ENCODE measurements at places on chromosomes 5 and 9. TPM values are rescaled to one million over a fixed set of nuclear protein-coding genes. Genes with fewer than 3 reads are reported as not detected.

DNA sequence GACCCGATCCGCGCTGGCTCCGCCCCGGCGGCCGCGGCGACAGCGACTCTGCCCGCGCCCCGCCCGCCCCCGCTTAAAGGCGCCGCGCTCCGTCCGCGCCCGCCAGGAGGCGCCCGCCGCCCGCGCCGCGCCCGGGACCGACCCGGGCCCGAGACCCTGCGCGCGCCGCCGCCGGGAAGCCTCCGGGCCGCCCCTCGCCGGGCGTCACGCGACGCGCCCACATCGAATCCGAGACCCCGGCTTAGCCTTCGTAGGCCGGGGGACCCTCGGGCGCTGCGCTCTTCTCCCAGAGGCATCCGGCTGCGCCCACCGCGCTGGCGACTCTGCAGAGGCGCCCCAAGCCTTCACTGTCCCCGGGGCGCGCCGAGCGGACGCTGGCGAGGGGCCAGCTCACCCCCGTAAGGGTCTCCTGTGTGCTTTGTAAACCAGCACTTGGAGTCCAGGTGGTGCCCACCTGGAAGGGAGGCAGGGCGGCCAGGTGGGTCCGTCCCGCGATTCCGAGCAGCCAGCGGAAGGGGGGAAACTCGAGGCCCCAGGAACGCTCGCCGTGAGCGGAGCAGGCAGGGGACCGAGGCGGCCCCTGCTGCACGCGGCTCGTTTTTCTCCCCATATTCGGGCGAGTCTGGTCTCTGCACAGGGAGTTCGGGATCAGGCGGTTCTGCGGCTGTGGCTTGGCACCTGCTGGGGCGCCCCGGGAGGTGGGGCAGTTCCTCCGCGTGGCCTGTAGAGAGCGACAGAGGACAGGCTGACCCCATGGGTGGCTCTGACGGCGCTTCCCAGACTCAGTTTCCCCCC is 423 bp upstream of the ABCA2 start:
- peak; percentile 19 for DNase-seq
- no peaks in the 10 kb centered on the region for H3K36me3 ChIP-seq
- no peak overlapping the region for H3K27ac ChIP-seq
- H3K4me1 ChIP-seq = peaks cover 12% of the 10 kb centered on the region
- H3K27me3 ChIP-seq = no peaks in the 10 kb centered on the region

DNA sequence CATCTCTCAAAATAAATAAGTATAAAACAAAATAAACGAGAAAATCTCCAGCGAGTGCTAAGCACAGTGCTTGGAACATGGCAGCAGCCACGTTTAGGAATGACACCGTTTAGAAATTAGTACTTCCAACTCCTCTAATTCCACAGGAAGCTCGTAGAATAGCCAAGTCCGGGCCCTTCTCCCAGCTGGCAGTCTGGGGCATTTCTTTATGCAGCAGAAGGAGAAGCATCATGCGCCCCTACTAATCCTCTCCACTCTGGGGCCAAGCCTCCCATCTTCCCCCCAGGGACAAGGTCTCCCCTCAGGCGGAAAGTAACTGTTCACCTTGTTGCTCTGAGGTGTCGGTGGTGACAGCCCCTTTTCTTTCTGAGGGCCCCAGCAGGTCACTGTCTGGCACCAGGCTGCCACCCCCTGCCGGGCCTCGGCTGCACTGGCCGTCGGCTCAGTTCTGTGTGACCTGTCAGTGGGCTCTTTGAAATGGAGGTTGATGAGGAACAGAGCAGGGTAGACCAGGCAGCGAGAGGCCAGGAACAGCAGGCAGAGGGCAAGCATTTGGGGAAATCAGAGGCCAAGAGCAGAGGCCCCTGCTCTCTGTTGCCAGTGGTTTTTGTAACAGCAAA is 113.5 kb upstream of the WWC1 start:
- no peak for DNase-seq
- no peak overlapping the region for H3K4me3 ChIP-seq
- no peaks in the 10 kb centered on the region for H3K27me3 ChIP-seq
- H3K27ac ChIP-seq = no peak overlapping the region

DNA sequence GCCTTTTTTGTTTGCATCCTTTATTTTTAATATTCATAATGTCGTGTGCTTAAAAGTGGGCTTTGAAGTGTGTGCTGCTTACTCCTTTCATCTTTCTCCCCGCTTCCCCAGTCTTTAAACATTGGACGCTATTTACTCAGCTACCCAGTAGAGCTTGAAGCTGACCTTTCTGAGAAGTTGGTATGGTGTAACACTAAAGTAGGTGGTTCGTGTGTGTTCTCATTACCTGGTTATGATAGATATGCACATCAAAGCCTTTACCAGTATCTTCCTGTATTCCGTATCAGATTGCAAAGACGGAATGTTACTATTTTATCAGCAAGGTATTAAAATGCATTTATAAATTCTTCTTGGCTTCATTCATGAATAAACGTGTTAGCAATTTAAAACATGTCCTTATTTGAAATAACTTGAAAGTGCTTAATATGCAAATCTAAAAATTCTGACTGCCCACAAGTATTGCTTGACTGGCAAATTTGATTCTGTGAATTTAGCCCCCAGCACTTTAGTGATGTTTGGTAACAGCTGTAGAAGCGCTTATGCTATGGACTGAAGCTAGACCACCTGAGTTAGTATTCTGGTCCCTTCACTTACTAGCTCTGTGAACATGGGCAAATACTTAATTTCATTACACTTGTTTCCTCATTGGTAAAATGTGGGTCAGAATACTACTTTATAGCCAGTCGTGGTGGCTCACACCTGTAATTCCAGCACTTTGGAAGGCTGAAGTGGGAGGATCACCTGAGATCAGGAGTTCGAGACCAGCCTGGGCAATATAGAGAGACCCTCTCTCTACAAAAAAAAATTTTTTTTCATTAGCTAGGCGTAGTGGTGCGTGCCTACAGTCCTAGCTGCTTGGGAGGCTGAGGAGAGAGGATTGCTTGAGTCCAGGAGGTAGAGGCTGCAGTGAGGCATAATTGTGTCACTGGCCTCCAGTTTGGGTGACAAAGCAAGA is 1.7 kb downstream of the RRAGA start:
- peaks cover 16% of the 10 kb centered on the region for H3K4me1 ChIP-seq
- no peaks in the 10 kb centered on the region for H3K27me3 ChIP-seq
- H3K4me3 ChIP-seq = peak overlapping the region; percentile 48
- DNase-seq = peak; percentile 17

DNA sequence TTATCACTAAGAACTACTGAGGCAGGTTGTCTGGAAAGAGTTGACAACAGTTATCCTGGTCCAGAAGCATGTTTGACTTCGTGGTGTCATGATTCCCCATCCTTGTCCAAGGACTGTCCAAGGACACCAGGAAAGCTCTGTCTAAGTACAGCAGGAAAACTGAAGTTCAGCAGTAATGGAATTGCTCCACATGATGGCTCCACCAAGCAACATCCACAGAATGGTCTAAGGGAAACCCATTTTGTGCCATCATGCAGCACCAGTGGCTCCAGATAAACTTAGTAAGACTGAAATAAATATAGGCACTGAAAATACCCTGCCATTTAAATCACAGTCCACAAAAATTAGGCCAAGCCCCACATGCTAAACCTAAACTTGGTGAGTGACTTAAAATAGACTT is 192.8 kb downstream of the CDH18 start:
- H3K27me3 ChIP-seq = no peaks in the 10 kb centered on the region
- no peak overlapping the region for H3K27ac ChIP-seq
- no peaks in the 10 kb centered on the region for H3K36me3 ChIP-seq
- H3K4me1 ChIP-seq = no peaks in the 10 kb centered on the region

- H3K27ac ChIP-seq = no peak overlapping the region
- no peak overlapping the region for H3K4me3 ChIP-seq
- no peaks in the 10 kb centered on the region for H3K36me3 ChIP-seq
- peaks cover 23% of the 10 kb centered on the region for H3K4me1 ChIP-seq
- no peak for DNase-seq
Measured at GRCh38 chr9:2693056-2693455, 24.3 kb upstream of the KCNV2 start.

DNA sequence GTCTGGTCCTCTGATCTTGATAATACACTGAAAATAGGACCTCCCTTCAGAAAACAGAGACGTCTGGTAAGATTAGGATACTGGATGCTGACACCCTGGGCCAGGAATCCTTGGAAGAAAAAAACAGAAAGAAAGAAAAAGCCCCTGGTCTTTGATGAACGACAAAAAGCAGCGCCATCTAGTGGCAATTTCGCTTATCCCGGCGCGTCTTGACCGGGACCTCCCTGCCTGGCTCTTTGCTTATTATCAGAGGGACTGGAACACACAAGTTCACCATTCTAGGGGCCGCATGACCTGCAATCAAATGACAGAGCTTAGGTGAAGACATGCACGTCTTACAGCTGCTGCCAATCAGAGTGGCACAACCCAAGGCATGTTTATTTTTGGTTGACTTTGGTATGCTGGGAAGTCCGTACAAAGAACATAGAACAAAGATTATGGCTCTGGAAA is 114.9 kb upstream of the NFIB start:
- H3K27ac ChIP-seq = no peak overlapping the region
- no peaks in the 10 kb centered on the region for H3K27me3 ChIP-seq
- H3K36me3 ChIP-seq = no peaks in the 10 kb centered on the region
- no peak overlapping the region for H3K4me3 ChIP-seq

GRCh38 chr9:93827545-93828330 is 127.4 kb downstream of the BARX1 start:
- H3K4me3 ChIP-seq = peak overlapping the region; percentile 31

Gene CDH18
- total RNA-seq = not detected

Gene SPATA9
- total RNA-seq = not detected

Gene MEIKIN
- not detected for total RNA-seq

Gene SPATA31D4
- not detected for total RNA-seq

Data from endothelial cell of umbilical vein (primary cell).